Left ventricle myocardium superior (tissue), 1 donor: ENCODE measurements at places on chromosomes 11 and 22. TPM values are rescaled to one million over a fixed set of nuclear protein-coding genes. Genes with fewer than 3 reads are reported as not detected.

GRCh38 chr11:104704146-104704830 is 194.0 kb downstream of the CASP12 start:
- DNase-seq = no peak

GRCh38 chr11:2435288-2436012 is 8.9 kb downstream of the TRPM5 start:
- no peak for DNase-seq

DNA sequence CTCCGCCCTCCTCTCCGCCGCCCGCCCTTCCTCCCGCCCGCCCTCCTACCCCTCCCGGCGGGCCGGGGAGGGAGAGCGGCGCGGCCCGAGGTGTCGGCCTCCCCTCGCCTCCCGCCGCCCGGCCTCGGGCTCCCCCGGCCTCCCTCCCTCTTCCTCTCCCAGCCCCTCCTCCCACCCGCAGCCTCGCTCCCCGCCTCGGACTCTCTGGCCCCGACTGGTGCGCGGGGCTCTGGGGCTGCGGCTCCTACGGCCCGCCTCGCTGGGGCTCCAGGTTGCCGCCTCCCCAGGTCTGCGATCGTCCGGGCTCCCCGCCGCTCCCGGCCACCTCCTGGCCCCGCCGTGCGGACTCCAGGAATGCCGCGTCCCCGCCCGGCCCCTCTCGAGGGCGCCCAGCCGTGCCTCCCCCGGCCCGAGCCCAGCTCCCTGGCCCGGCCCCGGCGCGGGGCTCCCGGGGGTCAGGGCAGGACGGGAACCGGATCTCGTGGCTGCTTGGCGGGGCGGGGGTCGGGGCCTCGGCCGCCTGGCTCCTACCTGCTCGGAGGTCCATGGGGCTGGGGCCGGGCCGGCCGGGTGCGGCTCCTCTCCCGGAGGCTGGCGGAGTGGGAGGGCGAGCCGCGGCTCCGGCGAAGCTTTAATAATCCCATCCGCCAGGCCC is at the start of gene CLCF1:
TSS of gene CLCF1 (minus strand) at position 606 of the 655 bp plus-strand sequence. CDS start at position 547, 59 bp downstream.
- DNase-seq = peak; percentile 81

DNA sequence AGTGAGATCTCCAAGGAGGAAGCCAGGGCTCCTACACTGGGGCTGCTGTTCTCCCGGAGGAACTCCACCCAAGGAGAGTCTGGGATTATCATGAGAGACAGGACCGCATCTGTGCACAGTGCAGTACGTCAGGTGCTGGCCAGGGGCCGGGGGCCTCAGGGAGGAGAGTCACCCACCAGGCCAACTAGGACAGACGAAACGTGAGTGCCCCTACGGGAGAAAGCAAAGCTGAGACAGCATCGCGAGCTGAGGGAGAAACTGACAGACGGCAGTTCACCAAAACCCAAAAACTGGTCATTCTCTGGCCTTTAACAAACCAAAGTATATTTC is 273.4 kb downstream of the BRD1 start:
- DNase-seq = no peak

GRCh38 chr22:25081409-25081824 is 118.2 kb upstream of the CRYBB3 start:
- no peak for DNase-seq

DNA sequence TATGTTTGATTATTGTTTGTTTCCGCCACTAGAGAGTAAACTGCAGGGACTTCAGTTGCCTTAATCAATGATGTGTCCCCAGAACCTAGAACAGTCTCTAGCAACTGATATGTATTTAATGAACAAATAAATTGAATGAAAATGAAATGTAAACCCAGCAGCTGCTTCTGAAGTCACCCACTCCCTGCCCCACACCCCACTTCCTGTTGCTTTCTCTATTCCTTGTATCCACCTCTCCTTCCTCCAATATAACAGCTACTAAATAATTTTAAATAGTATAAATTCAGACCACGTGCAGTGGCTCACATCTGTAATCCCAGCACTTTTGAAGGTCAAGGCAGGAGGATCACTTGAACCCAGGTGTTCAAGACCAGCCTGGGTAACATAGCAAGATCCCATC is 15.8 kb downstream of the MYH9 start:
- DNase-seq = no peak

- DNase-seq = peak; percentile 80
Observed at GRCh38 chr11:48081151-48082010, 101.0 kb downstream of the PTPRJ start.

DNA sequence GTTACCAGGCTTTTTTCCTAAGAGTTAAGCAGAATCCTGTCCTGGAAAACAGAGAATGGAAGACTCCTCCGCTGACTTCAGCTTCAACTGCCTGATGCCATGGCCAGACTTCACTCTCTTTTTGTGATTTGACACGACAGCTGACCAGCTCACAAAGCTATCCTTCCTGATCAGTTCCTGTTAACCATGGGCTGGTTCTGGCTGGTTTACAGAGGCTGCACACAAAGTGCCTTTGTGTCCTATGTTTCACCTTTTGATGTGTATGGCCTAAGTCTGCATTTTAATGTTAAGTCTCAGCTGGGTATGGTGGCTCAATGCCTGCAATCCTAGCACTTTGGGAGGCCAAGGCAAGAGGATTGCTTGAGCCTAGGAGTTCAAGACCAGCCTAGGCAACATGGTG is 11.1 kb downstream of the FOLR3 start:
- DNase-seq = no peak

DNA sequence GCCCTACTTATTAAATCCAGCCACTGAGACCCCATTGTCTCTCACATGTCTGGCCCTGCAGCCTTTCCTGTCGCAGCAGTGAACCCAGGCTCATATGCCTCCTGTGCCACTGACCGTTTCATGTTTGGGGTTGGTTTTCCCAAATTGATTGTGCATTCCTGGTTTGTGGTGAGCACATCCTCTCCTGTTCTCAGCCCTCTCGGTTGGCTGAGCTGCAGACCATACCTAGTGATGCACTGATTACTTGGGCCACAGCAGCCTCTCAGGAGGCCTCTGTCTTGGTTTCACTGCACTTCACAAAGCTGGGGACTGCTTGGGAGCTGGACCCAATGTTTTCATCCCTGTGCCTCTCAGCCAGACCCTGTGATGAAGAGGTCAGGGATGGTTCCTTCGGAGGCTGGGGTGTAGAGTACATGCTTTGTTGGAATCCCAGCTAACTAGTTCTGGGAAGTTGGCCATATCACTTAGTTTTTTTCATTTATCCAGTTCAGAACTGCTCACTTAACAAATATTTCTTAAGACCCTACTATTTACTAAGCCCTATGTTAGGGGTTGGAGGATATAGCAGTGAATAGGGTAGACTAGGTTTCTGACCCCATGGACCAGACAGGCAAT is 30.9 kb downstream of the PARVA start:
- no peak for DNase-seq

GRCh38 chr22:29914991-29915533 is 32.1 kb downstream of the MTMR3 start:
- no peak for DNase-seq

GRCh38 chr11:110447897-110448745 is 18.4 kb downstream of the FDX1 start:
- no peak for DNase-seq

DNA sequence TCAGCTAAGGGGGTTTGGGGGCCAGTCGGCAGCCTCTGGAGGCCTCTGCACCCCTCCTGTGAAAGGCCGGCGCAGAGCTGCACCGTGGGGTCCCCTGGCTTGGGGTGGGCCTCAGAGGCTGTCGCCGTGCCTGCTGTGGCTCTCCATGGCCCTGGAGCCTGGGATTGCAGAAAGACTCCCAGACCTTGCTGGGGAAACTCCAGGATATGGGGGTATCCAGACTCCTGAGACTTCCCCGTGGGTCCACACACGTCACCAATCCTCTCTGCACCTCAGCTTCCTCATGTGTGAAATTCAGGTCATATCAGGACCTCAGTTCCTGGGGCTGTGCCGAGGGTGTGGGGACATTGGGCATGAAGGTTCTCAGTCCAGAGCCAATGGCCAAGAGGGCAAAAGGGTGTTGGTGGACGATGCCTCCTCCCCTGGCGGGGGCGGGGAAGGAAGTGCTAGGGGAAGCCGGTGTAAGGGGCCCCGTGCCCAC is 97.1 kb downstream of the KCNQ1 start:
- DNase-seq = no peak

GRCh38 chr11:130721023-130721681 is 195.1 kb downstream of the SNX19 start:
- no peak for DNase-seq

- DNase-seq = no peak
Observed at GRCh38 chr11:13669544-13670488, 1.3 kb downstream of the FAR1 start.

- DNase-seq = no peak
Observed at GRCh38 chr11:119788911-119789560, 60.0 kb upstream of the NECTIN1 start.

GRCh38 chr11:5531053-5531831 is 14.7 kb upstream of the UBQLNL start:
- no peak for DNase-seq

- no peak for DNase-seq
Observed at GRCh38 chr11:133522344-133522743, 10.0 kb downstream of the OPCML start.

- DNase-seq = no peak
Observed at GRCh38 chr11:126207896-126208295, 3.6 kb downstream of the RPUSD4 start.

DNA sequence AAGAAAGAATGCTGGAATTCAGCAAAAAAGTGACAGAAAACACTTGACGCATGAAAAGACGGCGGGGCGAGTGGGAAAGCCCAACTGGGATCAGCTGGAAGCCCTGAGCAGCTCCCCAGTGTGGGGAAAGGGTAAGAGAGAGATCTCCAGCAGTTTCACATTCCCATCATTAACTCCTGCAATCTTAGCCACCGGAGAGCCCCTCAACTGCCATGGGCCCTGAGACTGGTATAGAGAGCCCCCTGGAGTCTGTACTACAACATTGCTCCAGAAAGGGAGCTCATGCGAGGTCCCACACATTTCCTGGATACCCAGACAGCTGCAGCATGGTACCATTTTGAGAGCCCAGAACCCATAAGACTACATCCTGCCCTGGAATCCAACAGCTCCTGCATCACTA is 31.1 kb downstream of the MRGPRX4 start:
- no peak for DNase-seq

- no peak for DNase-seq
Observed at GRCh38 chr11:133559382-133559781, 27.1 kb upstream of the OPCML start.

Gene TXN2
- 131 TPM for total RNA-seq

Gene PTPMT1
- total RNA-seq = 14.9 TPM

Gene PAX6
- not detected for total RNA-seq

Gene PRMT3
- total RNA-seq = 13.2 TPM

Gene TRIM48
- not detected for total RNA-seq

Gene WNT7B
- total RNA-seq = not detected

Gene ACR
- not detected for total RNA-seq

Gene SPTBN2
- 1.1 TPM for total RNA-seq

Gene PTPRJ
- 7.1 TPM for total RNA-seq
